ENCODE measurements at places on chromosomes 2 and 18.

DNA sequence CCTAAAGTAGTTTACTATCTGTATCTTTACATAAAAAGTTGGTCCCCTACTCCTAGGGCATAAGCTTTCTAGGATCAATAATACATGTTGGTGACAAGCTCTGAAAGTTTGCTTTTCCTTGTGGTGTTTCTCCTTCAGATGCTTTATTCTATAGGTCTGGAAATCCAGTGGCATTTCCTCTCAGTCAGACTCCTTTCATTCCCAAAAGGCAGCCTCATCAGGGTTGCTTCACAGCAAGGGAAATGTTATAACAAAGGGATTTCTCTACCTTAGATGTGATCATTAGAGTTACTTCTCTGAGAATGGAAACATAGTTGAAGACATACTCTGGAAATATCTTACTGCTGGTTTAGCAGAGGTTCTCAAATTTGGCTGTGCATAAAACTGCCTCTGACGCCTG, 1072.4 kb upstream of the ZEB2 start:
- DNase-seq: peak; percentile 19

- DNase-seq: no peak
Measured at GRCh38 chr18:13551841-13552733, 174.3 kb downstream of the FAM210A start.

- no peak for DNase-seq
Measured at GRCh38 chr2:42060028-42060427, 12.2 kb downstream of the PKDCC start.

DNA sequence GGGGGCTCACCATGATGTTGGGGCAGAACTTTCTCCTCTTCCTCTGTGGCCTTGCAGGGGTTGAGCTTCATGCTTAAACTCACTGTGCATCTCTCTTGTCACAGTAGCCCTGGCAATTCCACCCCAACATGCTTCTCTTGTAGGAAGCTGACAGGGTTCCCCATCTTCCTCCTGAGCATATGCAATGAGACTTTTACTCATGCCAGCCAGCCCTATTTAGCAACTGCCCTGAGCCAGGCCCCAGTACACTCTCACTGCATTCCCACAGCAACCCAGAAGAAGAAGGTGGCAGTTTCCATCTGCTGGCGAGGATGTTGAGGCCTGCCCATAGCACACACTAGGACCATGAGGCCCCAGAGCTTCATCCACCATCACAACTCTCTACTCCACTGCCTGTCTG, 72.2 kb upstream of the TEX51 start:
- no peak for DNase-seq

- no peak for DNase-seq
Measured at GRCh38 chr2:24237313-24237712, 62.5 kb downstream of the FAM228A start.

DNA sequence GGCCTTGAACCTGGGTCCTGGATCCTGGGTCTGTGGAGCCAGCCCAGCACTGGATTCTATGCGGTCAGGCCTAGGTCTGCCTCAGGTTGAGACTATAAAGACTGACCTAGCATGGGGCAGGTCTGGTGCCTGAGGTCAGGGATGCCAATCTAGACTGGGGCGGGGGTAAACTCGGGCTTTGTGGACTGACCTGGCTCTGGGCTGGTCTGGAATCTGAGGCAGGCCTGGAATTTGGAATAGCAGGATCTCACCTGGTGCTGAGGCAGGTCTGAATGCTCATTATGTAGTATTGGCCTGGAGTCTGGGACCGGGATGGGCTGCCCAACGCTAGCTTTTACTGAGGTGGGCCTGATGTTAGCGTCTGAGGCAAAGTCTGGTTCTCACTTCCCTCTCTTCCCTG, 256.0 kb downstream of the KIAA1328 start:
- DNase-seq: no peak

DNA sequence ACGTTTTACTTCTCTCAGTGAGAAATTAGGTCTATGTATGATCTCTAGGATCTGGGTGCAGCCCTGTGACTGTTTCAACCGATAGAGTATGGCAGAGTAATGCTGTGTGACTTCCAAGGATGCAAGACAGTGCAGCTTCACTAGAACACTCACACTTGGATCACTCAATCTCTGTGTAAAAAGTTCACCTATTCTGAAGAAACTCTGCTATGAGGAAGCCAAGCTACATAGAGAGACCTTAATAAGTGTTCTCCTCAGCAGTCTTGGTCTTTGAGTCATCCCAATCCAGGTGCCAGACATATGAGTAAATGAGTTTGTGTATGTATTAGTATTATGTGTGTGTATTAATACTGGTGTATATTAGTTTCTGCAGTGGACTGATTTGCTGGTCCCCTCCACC, 335.0 kb downstream of the NR4A2 start:
- DNase-seq: no peak

All from cardiac fibroblast (primary cell).